ENCODE measurements at places on chromosomes 12 and 14. TPM values are rescaled to one million over a fixed set of nuclear protein-coding genes. Genes with fewer than 3 reads are reported as not detected.

The RNASE4 gene
- polyA plus RNA-seq, result 12.4 TPM

The SCN8A gene
- 0.40 TPM for polyA plus RNA-seq

The SMIM41 gene
- not detected for polyA plus RNA-seq

The KRT72 gene
- not detected for polyA plus RNA-seq

The INSM2 gene
- polyA plus RNA-seq, result not detected

The CMTM5 gene
- polyA plus RNA-seq, result 31.4 TPM

- DNase-seq, result no peak
These were observed 187.8 kb upstream of the AMIGO2 start for GRCh38 chr12:47267571-47267970.

GRCh38 chr12:26182377-26182776, 13.0 kb upstream of the SSPN start:
- no peak for DNase-seq

GRCh38 chr12:132724506-132725241, 14.0 kb downstream of the PGAM5 start:
- no peak for DNase-seq

DNA sequence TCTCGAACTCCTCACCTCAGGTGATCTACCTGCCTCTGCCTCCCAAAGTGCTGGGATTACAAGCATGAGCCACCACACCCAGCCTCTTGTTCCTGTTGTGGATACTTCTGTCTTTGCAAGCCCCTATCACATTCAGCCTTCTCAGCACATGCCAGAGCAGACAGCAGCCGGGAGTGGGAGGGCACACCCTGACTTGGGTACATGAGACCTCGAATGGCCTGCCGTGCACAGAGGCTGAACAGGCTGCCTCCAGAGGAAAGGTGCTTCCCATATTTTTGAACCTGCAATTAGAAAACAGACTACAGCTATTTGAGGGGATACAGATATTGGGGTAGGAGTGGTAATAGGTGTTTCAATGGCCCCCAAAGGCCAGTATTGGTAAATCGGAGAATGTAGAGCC, 307.3 kb upstream of the DIO3 start:
- no peak for DNase-seq

DNA sequence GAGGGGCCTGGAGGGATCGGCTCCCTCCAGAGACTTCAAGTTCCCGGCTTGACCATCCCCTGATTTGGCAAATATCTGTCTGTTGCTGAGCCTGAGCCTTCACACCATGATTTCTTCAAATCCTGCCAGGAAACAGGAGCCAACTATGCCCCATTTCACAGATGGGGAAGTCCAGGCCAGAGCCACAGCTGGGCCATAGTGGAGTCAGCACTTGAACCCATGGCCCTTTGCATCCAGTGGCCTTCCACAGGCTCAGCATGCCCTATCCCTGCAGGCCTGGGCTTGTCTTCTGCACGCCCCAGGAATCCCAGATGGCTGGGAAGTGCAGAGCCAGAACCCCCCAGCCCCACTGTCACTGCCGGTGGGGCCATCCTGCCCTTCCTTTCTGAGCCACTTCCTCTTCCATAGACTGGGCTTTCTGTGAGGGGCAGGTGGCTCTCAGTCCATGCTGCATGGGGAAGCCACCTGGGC, 44.9 kb downstream of the CYP46A1 start:
- no peak for DNase-seq

DNA sequence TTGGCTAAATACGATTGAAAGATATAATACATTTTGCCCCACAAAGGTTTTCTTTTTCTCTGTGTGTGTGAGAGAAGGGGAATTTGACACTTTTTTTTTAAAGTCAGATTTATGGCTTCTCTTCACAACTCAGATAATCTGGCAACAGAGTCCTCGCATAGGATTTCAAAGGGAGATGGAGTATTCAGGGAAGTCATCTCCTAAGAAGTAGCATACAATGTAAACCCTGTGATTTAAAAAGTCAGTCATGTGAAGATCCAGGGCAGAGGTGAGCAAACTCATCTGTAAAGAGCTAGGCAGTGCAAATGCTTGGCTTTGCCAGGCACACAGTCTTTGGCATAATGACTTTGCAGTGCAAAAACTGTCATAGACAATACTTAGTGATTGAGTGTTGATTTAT, 1526.3 kb downstream of the AACS start:
- no peak for DNase-seq

DNA sequence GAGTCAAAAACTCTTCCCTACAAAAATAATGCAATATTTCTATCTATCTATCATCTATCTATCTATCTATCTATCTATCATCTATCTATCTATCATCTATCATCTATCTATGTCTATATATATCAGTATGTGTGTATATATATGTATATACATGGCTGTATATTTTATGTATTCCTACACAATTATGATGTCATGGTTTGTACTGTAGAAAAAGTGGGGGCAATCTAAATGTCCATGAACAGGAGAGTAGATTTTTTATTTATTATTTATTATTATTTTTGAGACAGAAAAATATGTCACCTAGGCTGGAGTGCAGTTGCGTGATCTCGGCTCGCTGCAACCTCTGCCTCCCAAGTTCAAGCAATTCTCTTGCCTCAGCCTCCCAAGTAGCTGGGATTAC, 45.6 kb upstream of the BICD1 start:
- no peak for DNase-seq

DNA sequence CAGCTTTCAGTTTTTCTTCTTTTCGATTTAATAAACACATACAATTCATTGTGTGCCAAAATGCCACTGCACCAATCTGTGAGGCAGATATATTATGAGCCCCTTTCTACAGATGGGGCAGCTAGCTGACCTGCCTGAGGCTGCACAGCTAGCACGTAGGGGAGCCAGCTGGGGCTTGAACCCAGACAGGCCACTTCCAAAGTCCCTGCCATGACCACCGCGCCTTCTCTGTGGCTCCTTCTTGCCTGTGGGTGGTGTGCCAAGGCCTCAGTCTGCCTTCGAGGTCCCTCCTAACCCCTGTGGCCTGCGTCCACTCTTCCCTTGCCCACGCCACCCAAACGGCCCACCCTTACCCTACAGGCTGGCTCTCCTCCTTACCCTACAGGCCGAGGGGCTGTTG, 16.2 kb downstream of the FAM222A start:
- no peak for DNase-seq

DNA sequence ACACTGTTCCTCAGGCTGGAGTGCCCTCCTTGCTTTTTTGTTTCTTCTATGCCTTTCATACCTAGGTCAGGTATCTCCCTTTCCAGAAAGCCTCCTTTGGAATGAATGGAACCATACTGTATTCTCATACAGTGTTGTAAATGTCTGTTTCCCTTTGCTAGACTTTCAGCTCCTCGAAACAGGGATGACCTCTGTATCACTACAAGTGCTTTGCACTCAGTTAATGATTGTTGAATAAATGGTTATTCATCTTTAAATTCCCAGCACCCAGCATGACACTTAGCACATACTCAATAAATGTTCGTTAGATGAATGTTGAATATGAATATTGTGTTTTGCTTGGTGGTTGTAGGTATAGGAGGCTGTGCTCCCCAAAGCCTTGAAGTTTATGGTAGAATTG, 5.9 kb upstream of the TULP3 start:
- no peak for DNase-seq

GRCh38 chr12:43029971-43030370, 440.4 kb upstream of the PRICKLE1 start:
- DNase-seq, result no peak

DNA sequence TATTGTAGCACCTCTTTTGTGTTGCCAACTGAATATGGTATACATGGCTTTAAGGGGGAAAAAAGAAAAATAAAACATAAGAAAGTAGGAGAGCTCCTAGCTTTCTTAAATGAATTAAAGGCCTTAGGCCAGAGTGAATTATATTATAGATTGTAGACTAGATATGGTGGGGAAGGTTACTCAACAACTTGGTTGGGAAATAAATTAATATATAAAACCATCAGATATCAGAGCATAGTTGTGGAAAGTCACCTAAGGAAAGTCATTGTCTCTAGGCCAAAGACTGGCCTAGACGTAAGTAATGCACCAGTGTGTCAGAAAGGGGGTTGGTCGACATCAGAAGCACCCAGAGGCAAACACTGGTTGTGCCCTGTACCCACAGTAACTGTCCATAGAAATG, 391.8 kb downstream of the RAD51B start:
- no peak for DNase-seq

GRCh38 chr12:53101931-53102781, 1.1 kb upstream of the SOAT2 start:
- no peak for DNase-seq

Data from cardiac muscle cell (in vitro differentiated cells and primary cell).